Stimulated activated CD4-positive, alpha-beta T cell treated with anti-CD3 and anti-CD28 coated beads, Interleukin-12 subunit alpha, Interleukin-12 subunit beta, amount 100 ng/mL, for 24 hours (primary cell): ENCODE measurements at places on chromosomes 16 and 17.

- no peak for DNase-seq
These were observed 16.7 kb upstream of the TOM1L1 start for GRCh38 chr17:54883939-54884338.

DNA sequence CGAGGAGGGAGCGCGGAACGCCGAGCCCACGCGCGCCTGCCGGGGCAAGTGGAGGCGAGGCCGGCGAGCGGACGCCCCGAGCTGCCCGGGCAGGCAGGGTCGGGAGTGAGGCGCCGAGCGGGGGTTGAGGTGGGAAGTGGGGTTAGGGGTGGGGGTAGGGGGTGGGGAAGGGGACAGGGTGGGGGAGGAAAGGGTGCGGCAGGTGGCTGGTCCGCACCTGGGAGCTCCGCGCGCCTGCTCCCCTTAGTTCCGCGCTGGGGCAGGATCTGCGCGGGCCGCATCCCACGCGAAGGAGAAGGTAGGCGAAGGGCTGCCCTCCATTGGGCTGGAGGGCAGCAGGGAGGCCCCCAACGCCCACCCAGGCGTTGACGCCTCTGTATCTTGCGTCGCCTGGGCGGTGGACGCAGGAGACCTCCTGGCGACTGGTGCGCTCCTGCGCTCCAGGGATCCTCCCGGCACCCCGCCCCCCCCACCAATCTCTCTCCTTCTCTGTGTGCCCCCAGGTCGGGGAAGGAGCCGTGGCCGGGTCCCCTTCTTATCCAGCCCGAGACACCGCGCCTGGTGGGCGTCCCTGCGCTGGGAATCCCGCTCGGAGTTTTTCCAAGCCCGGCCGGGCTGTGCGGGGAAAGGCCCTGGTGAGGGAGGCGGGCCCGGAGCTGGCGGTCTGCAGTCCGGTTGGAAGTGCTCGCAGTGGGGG lies 51.3 kb upstream of the AMZ2 start:
- DNase-seq = no peak

- no peak for DNase-seq
These were observed 37.1 kb upstream of the MEOX1 start for GRCh38 chr17:43698678-43699437.

- no peak for DNase-seq
These were observed 5.4 kb upstream of the PSMC5 start for GRCh38 chr17:63821804-63822203.

GRCh38 chr16:12236589-12236988 lies 260.1 kb downstream of the SNX29 start:
- DNase-seq = no peak

GRCh38 chr16:82439678-82440293 lies 187.0 kb upstream of the CDH13 start:
- DNase-seq = no peak

DNA sequence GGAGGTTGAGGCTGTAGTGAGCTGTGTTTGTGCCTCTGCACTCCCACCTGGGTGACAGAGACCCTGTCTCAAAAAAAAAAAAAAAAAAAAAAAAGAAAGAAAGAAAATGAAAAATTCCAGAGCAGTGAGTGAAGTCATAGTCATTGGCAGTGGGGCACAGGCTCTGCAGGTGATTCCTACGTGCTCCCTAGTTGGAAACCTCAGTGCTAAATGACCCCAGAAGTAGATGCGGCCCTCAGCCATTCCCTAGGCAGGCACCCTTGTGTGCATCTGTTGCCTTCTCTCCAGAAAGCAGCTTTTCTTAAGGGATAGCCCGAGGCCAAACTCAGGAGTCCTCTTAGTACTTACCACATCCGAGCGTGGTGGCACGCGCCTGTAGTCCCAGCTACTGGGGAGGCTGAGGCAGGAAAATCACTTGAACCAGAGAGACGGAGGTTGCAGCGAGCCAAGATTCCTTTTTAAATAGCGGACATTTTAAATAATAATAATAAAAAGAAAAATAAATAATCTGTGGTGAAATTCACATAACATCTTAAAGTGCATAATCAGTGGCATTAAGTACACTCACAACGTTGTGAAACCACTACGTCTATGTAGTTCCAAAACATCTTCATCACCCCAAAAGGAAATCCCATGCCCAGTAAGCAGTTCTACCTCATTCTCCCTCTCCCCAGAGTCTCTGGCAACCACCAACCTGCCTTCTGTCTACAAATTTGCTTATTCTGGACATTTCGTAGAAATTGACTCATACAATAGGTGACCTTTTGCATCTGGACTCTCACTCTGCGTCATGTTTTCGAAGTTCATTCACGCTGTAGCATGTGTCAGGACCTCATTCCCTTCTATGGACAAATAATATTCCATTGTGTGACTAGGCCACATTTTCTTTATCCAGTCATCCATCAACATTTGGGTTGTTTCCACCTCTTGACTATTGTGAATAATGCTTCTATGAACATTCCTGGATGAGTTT lies 12.5 kb upstream of the SPHK1 start:
- no peak for DNase-seq
